NCI-H446 (cell line): ENCODE measurements at places on chromosomes 3 and 15.
A peak's percentile ranks its signal among the peaks of the same experiment; 100 is the strongest.

- peak; percentile 20 for DNase-seq
Observed at GRCh38 chr3:152302521-152303021, 33.8 kb downstream of the MBNL1 start.

DNA sequence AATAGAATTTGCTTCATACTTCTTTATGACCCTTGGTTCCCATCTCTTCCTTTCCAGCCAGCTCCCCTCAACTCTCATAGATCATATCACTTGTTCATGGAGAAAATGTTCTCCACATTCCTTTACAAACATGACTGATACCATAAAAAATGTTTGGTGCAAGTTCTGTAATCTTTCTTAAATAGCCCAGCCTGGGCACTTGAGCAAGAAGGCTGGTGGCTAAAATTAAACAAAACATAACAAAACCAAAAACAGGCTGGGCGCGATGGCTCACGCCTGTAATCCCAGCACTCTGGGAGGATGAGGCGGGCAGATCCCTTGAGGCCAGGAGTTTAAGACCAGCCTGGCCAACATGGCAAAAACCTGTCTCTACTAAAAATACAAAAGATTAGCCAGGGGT lies 8.9 kb upstream of the POLR2M start:
- no peak for DNase-seq

GRCh38 chr3:2958551-2958950 lies 151.6 kb downstream of the IL5RA start:
- no peak for DNase-seq

GRCh38 chr3:149340310-149340933 lies 7.0 kb upstream of the TM4SF18 start:
- DNase-seq, result no peak

DNA sequence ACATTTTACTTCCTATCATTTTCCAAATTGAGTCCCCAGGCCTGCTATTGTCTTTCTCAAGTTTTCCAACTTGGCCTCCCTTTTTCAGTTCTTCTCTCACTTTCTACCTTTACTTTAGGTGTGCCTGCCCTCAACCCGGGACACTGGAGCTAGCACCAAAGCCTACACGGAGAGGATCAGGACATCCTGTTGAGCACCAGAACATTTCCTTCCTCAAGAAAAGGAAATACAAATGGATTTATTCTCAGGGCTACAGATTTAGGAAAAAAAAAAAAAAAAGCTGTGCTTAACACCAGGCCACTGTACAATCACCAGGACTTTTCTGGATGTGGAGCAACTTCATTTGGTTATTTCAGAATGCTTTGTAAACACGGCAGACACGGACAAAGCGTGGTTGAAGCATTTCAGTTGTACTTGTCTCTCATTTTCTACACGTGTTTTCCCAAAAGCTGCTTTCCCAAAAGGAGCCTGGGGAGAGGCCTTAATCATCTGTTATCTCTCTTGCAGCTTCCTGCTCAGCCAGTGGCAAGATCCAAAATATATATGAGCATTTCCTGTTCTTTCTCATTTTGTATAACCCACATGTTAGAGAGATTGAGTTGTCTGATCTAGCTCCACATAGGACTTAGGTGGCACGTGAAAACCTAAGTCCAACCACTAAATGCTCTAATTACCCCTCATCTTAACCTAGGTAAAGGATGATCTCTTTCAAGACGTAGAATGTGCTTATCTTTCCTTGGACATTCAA lies 15.5 kb upstream of the ATP1B3 start:
- DNase-seq, result no peak
